ENCODE measurements at places on chromosomes 2 and 18.

GRCh38 chr2:236776206-236776605, 206.6 kb downstream of the ACKR3 start:
- no peak for DNase-seq

DNA sequence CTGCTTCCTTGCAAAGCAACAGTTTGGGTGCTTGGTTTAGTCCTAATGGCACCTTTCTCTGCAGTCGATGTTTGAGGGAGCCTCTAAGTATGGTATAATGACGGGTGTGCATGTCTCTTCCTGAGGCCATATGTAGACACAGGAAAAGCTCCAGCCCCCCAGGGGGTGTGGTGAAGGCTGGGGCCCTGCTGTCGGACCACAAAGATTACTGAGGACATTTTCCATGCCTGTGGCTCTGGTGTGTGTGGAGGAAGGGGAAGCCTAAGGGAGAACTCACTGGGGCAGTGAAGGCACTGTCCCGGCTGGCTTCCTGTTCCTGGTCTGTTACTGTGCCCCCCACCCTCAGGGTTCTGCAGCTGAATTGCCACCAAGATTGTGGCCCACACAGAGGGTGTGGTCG, 187.1 kb downstream of the FHOD3 start:
- no peak for DNase-seq

GRCh38 chr2:75098856-75099255, 100.5 kb downstream of the TACR1 start:
- DNase-seq = peak; percentile 18

DNA sequence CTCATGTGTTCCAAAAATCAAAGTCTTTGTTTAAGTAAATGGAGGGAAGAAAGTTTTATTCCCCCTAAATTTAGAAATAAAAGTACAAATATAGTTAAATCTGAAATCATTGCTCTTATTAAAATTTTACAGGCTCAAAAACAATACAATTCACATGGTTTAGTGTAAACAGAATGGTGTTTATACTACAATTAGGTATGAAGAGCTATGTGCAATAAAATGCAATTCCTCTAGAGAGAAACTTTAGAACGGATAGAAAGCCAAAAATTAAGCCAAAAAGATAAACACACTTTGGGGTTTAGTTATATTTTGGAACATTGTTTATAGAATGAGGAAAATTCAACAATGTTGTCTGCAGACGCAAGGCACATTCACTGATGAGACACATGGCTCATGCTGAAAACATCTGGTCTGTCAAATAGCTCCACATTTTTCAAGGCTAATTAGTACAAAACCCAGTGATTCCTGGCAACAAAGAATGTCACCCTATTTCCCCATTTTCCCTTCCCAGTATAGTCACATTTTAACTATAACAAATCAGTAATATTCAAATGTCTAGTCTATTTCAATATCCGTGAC, 103.3 kb downstream of the EXOC6B start:
- no peak for DNase-seq

DNA sequence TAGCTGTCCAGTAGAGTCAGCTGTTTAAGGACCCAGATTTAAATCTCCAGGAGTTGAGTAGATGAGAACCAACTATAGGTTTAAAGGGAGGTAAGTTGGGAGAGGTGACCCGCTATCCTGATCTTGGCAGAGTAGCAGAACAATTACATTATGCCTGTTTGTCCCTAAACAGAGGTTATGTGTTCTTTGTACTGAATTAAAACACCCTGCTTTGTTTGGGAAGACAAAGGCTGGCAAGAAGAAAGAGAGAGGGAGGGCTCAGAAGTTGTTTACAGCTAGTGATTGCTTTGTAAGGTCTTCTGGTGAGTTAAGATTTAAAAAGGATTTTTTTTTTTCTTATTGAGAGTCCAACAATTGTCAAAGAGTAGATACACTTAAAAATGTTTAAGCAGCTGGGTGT, 37.3 kb downstream of the USP14 start:
- no peak for DNase-seq

GRCh38 chr2:11778923-11779757, 32.7 kb downstream of the LPIN1 start:
- DNase-seq = peak; percentile 24

GRCh38 chr18:78758496-78758895, 221.1 kb upstream of the SALL3 start:
- DNase-seq = no peak

DNA sequence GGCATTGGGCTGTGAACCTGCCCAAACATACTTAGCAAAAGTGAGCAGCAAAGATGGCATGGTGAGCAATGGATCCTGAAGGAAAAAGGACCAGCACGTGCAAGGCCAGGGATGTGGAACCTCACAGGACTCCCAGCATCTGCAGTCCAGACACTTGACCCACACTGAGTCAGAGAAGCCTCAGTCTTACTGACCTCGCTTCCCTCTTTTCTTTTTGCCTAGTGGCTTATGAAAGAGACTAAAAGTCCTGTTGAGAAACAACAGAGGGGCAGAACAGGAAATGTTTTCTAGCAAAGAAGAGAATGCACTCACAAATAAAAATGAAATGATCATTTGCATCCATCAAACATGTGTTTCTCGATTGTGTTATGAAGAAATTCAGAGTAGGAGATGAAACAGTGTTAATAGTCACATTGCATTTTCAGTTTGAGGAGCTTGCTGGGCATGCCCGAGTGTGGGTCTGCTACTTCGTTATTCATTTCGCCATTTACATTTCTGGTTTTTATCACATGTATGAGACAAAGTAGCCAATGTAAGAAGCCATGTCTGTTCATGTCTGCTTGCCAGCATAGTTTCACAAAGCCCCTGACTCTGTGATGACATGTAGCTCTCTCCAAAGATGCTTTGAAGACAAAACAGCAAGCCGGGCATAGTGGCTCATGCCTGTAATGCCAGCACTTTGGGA, 118.4 kb downstream of the INO80D start:
- DNase-seq = peak; percentile 74

- DNase-seq = no peak
Observed at GRCh38 chr2:199147216-199147615, 310.5 kb downstream of the SATB2 start.

GRCh38 chr2:108351889-108352288, 25.9 kb upstream of the SULT1C4 start:
- DNase-seq = no peak

DNA sequence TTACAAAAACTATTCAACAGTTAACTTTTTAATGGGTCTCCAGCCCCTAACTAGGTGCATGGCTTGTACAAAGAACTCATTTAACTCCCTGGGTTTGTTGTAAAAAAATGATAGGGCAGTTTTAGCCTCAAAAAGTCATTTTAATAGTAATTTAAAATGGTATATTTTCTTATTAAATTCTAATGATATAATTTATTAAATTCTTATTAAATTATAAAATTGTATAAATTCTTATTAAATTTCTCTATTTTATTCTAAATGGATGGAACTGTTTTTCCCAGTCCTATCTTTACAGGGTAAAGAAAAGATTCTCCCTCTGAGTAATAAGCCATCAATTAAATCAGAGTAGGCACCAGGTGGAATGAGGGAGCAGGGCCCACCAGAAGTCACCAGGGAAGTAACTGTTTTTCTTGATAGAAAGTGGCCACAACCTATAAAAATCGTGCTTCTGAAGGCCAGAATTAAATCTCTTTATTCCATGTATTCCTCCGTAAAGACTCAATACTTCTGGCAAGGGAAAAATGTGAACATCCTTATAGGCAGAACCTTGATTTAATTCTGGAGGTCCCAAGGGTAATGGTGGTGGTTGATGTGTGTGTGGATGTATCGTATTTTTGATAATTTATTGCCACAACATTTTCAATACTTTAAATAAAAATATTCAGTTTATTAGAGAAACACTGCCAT, 814 bp downstream of the FKBP7 start:
- no peak for DNase-seq

DNA sequence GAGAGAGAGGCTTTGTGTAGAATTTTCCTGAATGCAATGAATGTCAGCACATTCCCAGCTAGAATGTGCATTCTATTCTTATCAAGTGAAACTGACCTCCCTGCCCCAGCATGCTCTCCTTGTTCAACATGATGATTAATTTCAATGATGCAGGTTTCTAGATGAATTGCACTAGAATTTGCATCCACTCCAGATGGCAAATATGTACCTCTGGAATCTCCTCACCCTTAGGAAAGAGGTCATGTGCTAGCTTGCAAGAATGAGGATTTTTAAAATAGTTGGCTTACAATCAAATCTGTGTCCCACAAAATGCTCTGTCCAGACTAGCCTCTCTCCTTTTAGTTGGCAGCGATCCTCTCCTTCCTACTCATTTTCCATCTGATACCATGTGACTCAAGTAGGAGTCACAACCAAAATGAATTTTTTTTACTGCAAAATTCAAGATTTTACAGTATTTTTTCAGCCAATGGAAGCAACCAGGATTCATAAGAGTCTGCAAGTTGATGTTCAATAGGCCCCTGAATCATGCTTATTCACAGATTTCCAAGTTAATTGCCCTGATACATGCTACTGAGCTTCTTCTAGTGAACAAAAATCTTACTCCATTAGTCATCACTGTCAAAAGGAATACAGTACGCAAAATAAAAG, 21.0 kb upstream of the STAT4 start:
- DNase-seq = no peak

GRCh38 chr2:145464866-145465265, 944.9 kb upstream of the ZEB2 start:
- DNase-seq = no peak

DNA sequence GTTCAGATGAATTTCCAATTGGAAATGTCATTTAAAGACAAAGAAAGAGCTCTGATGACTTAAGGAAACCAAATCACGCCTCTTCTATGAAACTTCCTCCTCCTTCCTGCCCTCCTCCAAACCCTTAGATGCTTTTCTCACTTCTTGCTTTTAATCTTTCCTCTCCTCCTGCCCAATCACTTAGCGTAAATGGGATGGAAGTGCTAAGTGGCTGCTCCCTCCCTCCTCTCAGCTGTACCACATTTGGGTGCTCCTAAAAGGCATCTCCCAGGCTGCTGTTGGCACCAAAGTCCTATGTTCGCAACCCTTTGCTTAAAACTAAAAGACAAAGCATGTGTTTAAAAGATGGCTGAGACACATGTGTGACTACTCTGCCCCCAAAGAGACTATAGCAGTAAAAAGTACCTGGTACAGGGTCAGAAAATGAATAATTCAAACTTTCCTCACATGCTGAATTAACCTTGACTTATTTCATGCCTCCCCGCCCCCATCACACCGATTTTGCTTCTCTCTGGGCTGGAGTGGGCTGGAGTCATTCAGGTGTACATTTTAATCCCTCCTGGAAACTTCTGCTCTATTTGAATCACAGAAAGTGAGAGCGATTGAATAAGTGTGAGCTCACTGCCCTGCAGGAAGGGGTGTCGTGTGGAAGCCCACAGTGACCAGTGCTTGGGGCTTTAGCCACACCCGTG, 59.2 kb upstream of the KLF7 start:
- DNase-seq = no peak

GRCh38 chr2:3585261-3586109, 9.4 kb upstream of the COLEC11 start:
- no peak for DNase-seq

DNA sequence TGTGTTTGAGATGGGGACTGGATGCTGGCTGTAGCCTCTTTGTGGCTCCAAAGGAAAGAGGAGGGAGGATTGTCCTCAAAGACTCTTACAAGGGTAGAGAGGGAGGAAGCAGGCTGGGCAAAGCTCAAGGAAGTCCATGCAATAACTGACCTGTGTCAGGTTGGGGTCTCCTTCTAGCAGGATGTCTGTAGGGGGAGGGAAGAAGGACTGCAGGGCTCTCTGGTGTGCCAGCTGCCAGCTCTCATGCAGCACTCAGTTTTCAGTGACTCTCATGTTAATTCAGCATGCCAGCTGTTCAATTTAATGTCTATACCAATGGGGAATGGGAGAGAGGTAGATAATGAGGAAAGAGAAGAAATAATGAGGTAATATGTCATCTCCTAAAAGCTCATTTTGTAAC, 85.3 kb upstream of the RANBP2 start:
- DNase-seq = no peak

GRCh38 chr18:52907543-52908308, 567.7 kb downstream of the DCC start:
- DNase-seq = no peak

- no peak for DNase-seq
Observed at GRCh38 chr2:30503695-30504052, 56.6 kb downstream of the LCLAT1 start.

DNA sequence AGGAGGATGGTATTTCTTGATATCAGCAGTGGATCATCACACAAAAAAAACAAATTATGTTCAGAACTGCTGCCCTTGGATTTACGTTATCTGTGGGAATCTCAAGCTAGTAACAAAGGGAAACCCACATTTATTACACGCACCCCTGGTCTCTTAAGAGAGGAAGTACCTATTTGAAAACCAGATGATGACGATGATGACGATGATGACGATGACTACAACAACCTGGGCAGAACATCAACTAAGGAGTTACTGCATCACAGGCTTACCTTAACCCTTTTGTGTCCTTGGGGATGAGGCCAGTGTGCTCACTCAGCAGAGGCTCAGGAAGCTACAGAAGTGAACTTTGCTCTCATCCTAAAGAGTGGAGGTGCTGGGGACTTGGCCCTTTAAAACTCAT, 169.4 kb downstream of the FSHR start:
- DNase-seq = no peak

DNA sequence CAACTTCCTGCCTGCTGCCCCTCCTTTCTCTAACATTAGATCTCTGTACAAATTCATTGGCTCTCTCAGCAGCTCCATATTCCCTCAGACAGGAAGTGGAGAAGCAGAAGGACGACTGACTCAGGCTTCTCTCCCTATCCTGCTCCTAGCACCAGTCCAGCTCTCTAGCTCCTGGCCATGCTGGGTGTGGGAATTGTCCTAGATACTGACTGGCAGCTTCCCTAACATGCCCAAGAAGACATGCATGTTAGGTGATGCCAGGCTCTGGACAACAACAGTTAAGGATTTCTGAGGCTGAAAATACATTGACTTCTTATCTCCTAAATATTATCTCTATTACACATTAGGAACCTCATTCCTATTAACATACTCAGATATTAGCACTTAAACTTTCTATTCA, 292.9 kb downstream of the IKZF2 start:
- DNase-seq = no peak

DNA sequence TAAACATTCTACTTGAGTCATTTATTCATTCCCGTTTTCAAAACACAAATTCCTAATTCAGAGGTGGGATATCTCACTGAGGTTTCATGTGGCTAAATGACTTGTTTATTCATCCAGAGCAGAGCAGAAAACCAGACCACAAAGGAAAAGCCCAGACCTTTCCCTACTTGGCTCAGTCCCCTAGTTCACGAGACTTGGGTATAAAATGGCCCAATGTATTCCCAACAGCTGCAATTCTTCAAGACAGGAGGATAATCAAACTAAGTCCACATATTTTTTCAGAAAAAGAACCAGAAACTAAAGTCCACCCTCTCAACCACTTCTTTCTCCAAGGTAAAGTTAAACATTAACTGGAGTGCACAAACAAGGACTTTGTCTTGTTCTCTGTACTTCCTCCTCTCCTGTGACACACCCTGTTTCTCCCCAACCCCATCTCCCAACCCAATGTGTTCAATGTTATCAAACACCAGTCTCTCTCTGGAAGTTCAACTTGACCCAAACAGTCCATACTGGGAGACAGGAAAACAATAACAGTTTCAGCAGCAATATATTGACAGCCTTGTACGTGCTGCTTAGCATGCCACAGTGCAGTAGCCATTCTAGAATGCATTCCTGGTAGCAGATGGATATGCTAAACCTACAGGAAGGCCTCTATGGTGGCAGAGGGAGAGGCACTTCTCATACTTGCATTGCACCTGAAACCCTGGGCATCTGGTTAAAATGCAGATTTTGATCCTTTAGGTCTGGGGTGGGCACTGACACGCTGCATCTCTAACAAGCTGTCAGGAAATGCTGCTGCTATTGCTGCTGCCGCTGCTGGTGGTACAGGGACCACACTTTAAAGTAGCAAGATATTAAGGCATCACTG, 110.7 kb downstream of the INO80D start:
- no peak for DNase-seq

GRCh38 chr2:95061601-95062183, 36.2 kb downstream of the MAL start:
- DNase-seq = no peak

Measured in AML-193 (cell line).